Spleen (tissue), 13 donors: ENCODE measurements at places on chromosomes 2 and 18.

GRCh38 chr18:11517704-11518103 lies 91.7 kb upstream of the SLC35G4 start:
- H3K4me1 ChIP-seq = no peaks in the 10 kb centered on the region
- H3K4me3 ChIP-seq = no peak overlapping the region
- no peak for DNase-seq
- no peak overlapping the region for H3K27ac ChIP-seq
- no peaks in the 10 kb centered on the region for H3K36me3 ChIP-seq
- H3K27me3 ChIP-seq = no peaks in the 10 kb centered on the region

- H3K27ac ChIP-seq = no peak overlapping the region
- no peaks in the 10 kb centered on the region for H3K27me3 ChIP-seq
- no peaks in the 10 kb centered on the region for H3K36me3 ChIP-seq
- peak; percentile 68 for DNase-seq
Observed at GRCh38 chr2:121189661-121190381, 95.2 kb downstream of the TFCP2L1 start.

- no peak overlapping the region for H3K27ac ChIP-seq
- no peaks in the 10 kb centered on the region for H3K36me3 ChIP-seq
- H3K4me3 ChIP-seq = no peak overlapping the region
Observed at GRCh38 chr2:144780983-144781382, 261.1 kb upstream of the ZEB2 start.

DNA sequence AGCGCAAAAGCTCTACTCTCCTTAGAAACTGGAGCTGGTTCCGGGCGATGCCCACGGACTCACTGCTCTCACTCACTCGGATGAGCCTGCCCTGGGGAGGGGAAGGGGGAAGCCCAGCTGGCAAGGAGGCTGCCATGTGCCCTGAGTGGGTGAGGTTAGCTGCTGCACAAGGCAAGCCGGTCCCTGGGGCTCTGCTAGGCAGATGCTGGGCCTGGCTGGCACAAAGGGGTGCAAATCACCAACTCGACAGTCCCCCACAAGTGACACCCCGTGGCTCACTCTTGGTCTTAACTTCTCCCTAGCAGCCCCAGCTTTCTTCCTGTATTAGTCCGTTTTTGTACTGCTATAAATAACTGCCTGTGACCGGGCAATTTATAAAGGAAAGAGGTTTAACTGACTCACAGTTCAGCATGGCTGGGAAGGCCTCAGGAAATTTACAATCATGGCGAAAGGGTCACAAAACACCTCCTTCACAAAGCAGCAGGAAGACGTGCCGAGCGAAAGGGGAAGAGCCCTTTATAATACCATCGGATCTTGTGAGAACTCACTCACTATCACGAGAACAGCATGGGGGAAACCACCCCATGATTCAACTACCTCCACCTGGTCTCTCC lies 33.2 kb downstream of the ADCY3 start:
- peak; percentile 81 for DNase-seq
- H3K4me3 ChIP-seq = peak overlapping the region; percentile 62
- H3K27ac ChIP-seq = no peak overlapping the region
- no peaks in the 10 kb centered on the region for H3K36me3 ChIP-seq
- H3K4me1 ChIP-seq = no peaks in the 10 kb centered on the region

DNA sequence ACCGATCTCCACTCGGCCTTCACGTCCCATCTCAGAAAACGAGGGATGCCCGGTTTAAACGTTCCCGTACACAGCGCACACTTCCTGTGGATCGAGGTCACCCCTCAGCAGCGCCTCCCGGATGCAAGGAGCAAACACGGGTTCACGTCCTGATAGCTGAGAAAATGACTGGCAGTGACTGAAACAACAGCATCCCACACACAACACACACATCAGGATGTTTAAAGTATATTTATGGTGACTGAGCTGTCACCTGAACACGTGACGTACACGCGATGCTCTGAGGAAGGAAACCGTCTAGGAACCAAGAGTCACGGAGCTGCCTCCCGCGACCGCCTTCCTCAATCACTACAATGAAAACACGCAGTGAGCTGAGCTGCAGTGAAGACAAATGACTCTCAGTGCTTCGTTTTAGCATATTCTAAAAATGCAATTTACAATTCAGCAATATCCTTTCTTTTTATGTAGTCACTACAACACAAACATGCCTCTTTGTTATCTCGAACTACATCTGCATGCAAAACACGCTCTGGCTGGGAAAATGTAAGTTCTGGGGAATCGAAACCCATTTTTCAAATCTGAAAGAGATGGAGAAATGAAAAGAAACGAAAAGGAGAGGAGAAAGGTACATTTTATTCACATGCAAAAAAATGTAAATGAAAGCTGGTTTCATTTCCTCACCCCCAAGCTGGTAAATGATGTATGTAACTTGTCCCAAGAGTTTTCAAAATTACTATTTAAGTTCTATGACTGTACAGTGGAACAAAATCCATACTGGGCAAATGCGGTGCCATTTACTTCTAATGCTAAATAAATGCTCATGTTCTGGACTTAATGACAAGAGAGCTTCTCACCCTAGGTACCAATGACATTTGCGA lies 19.8 kb downstream of the HDAC4 start:
- peak; percentile 90 for DNase-seq
- H3K4me1 ChIP-seq = peaks cover 37% of the 10 kb centered on the region
- H3K27me3 ChIP-seq = no peaks in the 10 kb centered on the region

DNA sequence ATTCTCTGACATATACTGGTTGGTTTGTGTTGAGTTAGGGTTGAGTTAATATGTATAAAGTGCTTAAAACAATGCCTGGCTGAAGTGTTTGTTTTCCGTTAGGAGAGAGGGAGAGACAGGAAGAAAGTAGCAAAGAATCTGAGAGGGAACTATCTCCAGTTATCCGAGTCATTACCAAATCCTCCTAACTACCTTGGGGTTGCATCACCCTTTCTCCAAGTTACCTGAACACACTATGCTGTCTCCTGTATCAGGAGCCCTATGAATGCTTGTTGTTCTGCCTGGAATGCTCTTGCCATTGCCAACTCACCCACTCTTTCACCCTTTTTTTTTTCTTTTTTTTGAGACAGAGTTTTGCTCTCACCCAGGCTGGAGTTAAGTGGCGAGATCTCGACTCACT lies 47.9 kb upstream of the ITGAV start:
- no peaks in the 10 kb centered on the region for H3K27me3 ChIP-seq
- no peaks in the 10 kb centered on the region for H3K4me1 ChIP-seq
- DNase-seq = no peak

- DNase-seq = no peak
- H3K27ac ChIP-seq = no peak overlapping the region
- H3K36me3 ChIP-seq = peaks cover 97% of the 10 kb centered on the region
- no peak overlapping the region for H3K4me3 ChIP-seq
Observed at GRCh38 chr2:196792865-196793264, 6.6 kb downstream of the GTF3C3 start.

DNA sequence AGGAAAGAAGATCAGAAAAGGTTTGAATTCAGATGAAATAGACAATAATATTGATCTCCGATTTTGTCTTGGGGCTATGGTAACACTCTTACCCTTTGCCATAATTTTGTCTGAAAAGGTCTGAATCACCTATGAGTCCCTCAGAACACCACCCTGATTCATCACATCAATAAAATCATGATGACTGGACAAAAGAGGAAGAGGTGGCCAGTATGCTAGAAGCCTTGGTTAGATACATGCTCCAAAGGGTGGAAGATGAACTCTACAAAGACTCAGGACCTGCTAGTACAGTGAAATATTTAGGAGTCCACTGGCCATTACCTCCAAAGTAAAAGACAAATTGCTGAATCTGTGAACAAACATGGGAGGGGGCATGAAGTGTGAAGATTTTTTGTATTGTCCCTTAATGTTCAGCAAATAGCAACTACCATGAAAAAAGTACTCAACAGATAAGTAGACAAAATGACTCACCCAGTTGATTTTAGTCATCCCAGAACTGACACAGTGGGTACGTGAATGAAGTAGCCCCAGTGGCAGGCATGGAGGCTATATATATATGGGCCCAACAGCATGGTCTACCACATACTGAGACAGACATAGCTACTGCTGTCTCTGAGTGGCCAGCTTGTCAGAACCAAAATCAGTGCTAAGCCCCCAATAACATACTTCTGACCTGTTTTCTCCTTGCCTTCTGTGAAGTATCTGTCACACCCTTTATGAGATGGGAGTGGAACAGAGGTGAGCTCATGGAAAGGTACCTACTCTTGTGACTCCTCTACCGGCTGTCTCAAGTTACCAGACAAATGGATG lies 36.5 kb upstream of the GLS start:
- no peaks in the 10 kb centered on the region for H3K36me3 ChIP-seq
- H3K4me3 ChIP-seq = no peak overlapping the region
- H3K4me1 ChIP-seq = peaks cover 12% of the 10 kb centered on the region
- no peaks in the 10 kb centered on the region for H3K27me3 ChIP-seq
- no peak overlapping the region for H3K27ac ChIP-seq

GRCh38 chr2:187302586-187302985 lies 145.5 kb downstream of the CALCRL start:
- no peaks in the 10 kb centered on the region for H3K36me3 ChIP-seq
- no peak for DNase-seq
- H3K4me1 ChIP-seq = no peaks in the 10 kb centered on the region
- H3K4me3 ChIP-seq = no peak overlapping the region
- no peak overlapping the region for H3K27ac ChIP-seq
- H3K27me3 ChIP-seq = no peaks in the 10 kb centered on the region

DNA sequence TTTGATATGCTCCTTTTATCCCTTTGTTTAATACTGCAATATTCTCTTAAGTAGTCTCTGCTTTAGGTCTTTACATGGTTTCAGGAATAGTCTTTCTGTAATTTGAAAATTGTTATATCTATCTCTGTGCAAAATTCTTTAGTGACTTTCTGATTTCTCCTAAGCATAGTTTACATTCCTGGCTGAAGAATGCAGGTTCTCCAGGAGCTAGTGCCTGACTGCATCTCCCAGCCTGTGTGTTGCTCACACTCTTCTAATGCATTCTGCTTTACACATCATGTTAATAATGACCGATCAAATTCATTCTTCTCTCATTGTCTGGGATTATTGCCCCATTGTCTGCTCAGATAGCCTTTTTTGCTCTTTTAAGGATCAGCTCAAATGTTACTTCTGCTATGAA lies 1349.2 kb downstream of the DSC3 start:
- H3K4me3 ChIP-seq = no peak overlapping the region
- H3K27ac ChIP-seq = no peak overlapping the region
- no peaks in the 10 kb centered on the region for H3K36me3 ChIP-seq
- no peak for DNase-seq
- H3K4me1 ChIP-seq = no peaks in the 10 kb centered on the region

GRCh38 chr2:5986801-5987787 lies 294.9 kb downstream of the SOX11 start:
- H3K36me3 ChIP-seq = no peaks in the 10 kb centered on the region
- H3K27me3 ChIP-seq = no peaks in the 10 kb centered on the region
- no peak overlapping the region for H3K4me3 ChIP-seq
- no peak for DNase-seq
- no peak overlapping the region for H3K27ac ChIP-seq

- no peak overlapping the region for H3K4me3 ChIP-seq
- H3K27me3 ChIP-seq = no peaks in the 10 kb centered on the region
- no peaks in the 10 kb centered on the region for H3K36me3 ChIP-seq
- no peak for DNase-seq
- no peak overlapping the region for H3K27ac ChIP-seq
- H3K4me1 ChIP-seq = peaks cover 5% of the 10 kb centered on the region
Observed at GRCh38 chr18:10488017-10488416, 33.6 kb downstream of the APCDD1 start.

DNA sequence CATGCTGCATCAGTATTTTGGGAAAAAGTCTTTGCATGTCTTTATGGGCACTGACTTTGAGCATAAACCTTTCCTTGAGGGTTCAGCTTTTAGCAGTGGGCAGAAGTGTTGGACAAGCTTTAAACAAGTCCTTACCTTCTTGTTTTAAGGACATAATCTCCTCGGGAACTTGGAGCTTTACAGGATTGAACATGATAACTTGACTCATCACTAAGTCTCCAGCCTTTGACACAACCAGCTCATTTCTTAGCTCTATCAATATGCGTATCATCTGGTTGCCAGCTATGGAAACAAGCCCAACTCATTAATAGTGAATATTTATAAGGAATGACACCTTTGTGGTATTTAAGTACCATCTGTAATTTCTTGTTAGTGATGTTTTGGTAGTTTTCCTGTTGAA lies 21.0 kb upstream of the RAB27B start:
- H3K27me3 ChIP-seq = no peaks in the 10 kb centered on the region
- no peaks in the 10 kb centered on the region for H3K36me3 ChIP-seq
- no peak overlapping the region for H3K4me3 ChIP-seq
- no peaks in the 10 kb centered on the region for H3K4me1 ChIP-seq
- no peak overlapping the region for H3K27ac ChIP-seq

- H3K27ac ChIP-seq = no peak overlapping the region
- H3K36me3 ChIP-seq = no peaks in the 10 kb centered on the region
- no peak overlapping the region for H3K4me3 ChIP-seq
- H3K4me1 ChIP-seq = no peaks in the 10 kb centered on the region
- H3K27me3 ChIP-seq = peaks cover 61% of the 10 kb centered on the region
Observed at GRCh38 chr2:209772290-209772685, 656 bp downstream of the UNC80 start.

DNA sequence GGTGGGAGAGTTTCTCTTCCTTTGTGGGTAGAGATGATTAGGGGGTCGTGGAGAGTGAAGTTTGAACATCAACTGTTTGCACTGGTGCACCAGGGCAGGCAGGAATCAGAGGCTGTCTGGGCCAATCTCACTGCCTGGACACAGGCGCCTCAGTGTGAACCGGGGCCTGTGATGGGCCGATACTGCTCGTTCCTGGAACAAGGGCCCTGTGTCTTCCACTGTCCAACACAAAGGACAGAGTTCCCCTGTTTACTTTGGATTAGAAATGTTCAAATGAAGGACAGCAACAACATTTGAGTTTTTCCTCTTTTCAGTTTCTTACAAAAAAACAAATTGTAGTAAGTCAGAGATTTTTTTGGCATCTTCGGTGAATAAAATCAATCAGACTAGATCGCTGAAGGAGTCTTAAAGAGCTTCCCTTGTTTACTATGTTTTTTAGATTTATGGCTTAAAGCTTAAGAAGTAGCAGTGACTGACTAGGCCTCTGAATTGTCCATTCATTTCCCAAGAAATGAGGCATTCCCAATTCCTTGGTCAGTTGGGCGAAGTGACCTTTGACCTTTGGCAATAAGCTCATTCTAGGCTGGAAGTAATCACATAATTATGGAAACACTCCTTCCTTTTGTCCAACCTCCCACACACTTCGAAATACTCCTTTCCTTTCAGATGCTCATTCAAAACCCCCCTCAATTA lies 11.6 kb upstream of the TGFA start:
- no peak overlapping the region for H3K4me3 ChIP-seq
- H3K36me3 ChIP-seq = no peaks in the 10 kb centered on the region
- H3K4me1 ChIP-seq = no peaks in the 10 kb centered on the region
- H3K27me3 ChIP-seq = no peaks in the 10 kb centered on the region
